ENCODE measurements at places on chromosomes 2 and 18.

DNA sequence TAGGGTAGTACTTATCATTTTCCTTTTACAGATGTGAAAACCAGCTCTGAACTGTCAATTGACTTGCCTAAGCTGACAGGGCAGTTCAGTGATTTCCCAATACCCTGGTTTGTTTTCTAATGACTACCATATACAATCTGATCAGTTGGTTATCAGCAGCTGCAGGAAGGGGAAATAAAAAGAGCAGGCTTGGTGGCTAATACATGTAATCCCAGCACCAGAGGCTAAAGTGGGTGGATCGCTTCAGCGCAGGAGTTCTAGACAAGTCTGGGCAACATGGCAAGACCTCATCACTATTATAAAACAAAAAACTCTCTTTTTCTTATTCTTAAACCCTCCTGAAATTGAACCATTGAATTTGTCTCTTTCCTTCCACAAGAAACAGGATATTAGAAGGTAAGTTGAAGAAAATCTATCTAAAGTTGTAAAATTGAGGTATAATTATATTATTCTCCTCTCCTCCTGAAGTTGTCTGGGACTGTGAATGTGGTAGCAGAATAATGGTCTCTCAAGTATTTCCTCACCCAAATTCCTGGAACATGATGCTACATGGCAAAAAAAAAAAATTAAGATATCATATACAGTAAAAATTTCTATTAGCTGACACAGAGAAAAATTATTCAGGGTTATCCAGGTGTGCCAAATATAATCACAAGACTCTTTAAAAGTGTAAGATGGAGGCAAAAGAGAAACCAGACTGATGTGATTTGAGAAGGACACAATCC lies 1441.6 kb downstream of the SUCLG1 start:
- no peak for DNase-seq

GRCh38 chr2:232323328-232323650 lies 55.3 kb upstream of the ALPP start:
- DNase-seq = no peak

DNA sequence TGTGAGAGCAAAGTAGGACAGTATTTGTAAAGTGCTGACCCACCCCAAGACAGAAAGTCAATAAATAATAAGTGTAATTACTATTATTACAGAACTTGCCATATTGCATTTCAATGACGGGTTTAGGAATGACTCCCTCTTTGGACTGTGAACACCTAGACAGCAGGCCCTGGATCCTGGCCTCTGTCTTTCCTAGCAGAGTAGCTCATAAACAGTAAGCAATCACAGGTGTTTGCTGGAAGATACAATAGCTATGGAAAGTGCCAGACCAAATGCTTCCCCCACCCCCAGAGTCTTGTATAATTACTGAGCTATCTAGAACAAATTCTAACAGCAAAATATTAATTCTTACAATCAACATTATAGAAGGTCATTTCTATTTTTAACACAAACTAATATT lies 20.1 kb upstream of the MYO1B start:
- no peak for DNase-seq

GRCh38 chr2:16250886-16251285 lies 310.5 kb downstream of the MYCN start:
- DNase-seq = no peak

DNA sequence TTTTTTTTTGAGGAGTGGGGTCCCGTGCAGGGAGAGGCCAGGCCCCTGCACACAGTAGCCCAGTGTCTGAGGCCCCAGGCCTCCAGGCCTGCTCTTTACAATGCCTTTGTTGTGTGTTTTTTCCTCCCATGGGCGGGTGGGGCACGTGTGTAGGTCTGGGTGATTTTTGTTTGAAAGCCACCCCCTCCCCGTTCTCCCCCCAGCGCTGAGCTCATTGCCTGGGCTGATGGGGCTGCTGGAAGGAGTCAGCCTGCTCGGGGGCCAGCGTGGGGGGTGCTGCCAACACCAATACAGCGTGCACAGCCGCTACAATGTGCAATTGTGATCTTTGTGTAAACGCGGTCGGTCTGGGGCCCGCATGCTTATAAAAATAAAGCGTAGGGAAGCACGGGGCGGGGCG lies 142.7 kb downstream of the DYSF start:
- DNase-seq = no peak

Data from stimulated activated CD8-positive, alpha-beta memory T cell treated with anti-CD3 and anti-CD28 coated beads, Interleukin-2, amount 100 ng/mL, for 1 hour (primary cell).